Fibroblast of lung (primary cell): ENCODE measurements at places on chromosomes 13 and 19. TPM values are rescaled to one million over a fixed set of nuclear protein-coding genes. Genes with fewer than 3 reads are reported as not detected.
A peak's percentile ranks its signal among the peaks of the same experiment; 100 is the strongest.

The ZFP36 gene
- 3.1 and 5.6 TPM in 2 replicates for total RNA-seq

The LGALS14 gene
- not detected in 2 replicates for total RNA-seq

GRCh38 chr13:101382701-101383100 is 33.6 kb downstream of the NALCN start:
- no peak for DNase-seq
- H3K4me3 ChIP-seq, result no peak overlapping the region
- no peak overlapping the region for H3K27ac ChIP-seq
- no peaks in the 10 kb centered on the region for H3K4me1 ChIP-seq

GRCh38 chr13:75359266-75359665 is 122.7 kb downstream of the TBC1D4 start:
- H3K4me1 ChIP-seq, result peaks cover 2% of the 10 kb centered on the region
- H3K4me3 ChIP-seq, result no peak overlapping the region
- peak overlapping the region; percentile 5 for H3K27ac ChIP-seq
- no peaks in the 10 kb centered on the region for H3K27me3 ChIP-seq
- peaks cover 2% of the 10 kb centered on the region for H3K36me3 ChIP-seq
- DNase-seq, result peak; percentile 98

The JOSD2 gene
- 38.3 and 48.6 TPM in 2 replicates for total RNA-seq

DNA sequence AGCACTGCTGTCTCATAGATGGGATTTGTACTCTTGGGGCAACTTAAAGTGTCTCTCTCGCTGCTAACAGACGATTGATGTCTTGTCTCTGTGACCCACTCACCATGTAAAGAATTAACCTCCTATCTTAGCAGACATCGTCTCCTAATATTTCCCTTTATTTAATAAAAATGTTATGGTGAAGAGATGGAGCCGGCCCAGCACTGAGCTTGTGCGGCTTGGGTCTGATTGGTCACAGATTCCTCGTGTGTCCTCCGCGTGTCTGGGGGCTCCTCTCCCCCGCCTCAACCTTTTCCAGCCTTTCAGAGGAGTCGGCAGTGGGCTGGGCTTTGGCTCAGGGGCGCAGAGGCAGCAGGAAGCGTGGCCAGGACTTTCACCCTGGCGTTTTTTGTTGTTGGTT is 13.2 kb upstream of the CRTC1 start:
- DNase-seq, result no peak
- H3K27ac ChIP-seq, result no peak overlapping the region
- peaks cover 11% of the 10 kb centered on the region for H3K36me3 ChIP-seq
- H3K4me3 ChIP-seq, result no peak overlapping the region
- H3K27me3 ChIP-seq, result no peaks in the 10 kb centered on the region
- peaks cover 5% of the 10 kb centered on the region for H3K4me1 ChIP-seq

The CPB2 gene
- total RNA-seq, result not detected in 2 replicates

GRCh38 chr19:12769689-12770088 is 5.7 kb downstream of the HOOK2 start:
- H3K27me3 ChIP-seq, result no peaks in the 10 kb centered on the region
- no peak overlapping the region for H3K4me3 ChIP-seq
- H3K4me1 ChIP-seq, result peaks cover 5% of the 10 kb centered on the region
- no peak for DNase-seq
- H3K27ac ChIP-seq, result no peak overlapping the region

DNA sequence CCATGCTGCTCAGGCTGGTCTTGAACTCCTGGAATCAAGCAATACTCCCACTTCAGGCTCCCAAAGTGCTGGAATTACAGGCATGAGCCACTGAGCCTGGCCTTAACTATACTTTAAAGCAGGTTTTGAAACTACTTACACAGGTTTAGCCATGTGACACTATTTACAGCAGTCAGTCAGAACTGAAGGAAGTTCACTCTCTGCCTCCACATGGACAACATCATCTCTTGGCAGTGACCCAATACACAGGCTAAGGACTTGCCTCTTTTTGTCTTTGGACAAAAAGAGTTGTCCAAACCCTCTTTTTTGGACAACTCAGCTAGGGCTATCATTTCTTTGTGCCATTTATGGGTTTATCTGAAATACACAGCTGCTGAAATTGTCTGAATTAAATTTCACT is 89.0 kb upstream of the CLDN10 start:
- no peaks in the 10 kb centered on the region for H3K36me3 ChIP-seq
- DNase-seq, result no peak
- H3K4me3 ChIP-seq, result no peak overlapping the region
- no peaks in the 10 kb centered on the region for H3K4me1 ChIP-seq
- H3K27ac ChIP-seq, result no peak overlapping the region
- no peaks in the 10 kb centered on the region for H3K27me3 ChIP-seq

GRCh38 chr13:102700088-102701031 is 5.5 kb upstream of the METTL21C start:
- no peak overlapping the region for H3K27ac ChIP-seq
- H3K4me1 ChIP-seq, result no peaks in the 10 kb centered on the region
- peak; percentile 20 for DNase-seq
- no peak overlapping the region for H3K4me3 ChIP-seq
- H3K36me3 ChIP-seq, result no peaks in the 10 kb centered on the region

The ZNF69 gene
- total RNA-seq, result 2.8 and 7.1 TPM in 2 replicates

DNA sequence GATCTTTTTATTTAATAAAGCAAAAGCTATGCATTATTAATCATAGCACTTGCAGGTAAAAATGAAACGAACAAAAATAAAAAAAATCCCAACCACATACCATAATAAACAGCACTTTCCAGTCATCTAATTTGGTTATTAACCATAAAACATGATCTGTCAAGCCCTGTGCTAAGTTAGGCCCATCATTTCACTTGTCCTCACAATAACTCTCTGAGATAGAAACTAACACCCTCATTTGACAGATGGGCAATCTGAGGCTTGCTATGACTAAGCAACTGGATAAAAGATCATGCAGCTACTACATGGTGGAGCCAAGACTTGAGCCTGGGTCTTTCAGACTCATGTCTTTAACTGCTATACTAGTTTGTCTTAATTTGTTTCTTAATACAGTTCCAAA is 21.8 kb downstream of the PROSER1 start:
- H3K4me3 ChIP-seq, result no peak overlapping the region
- H3K27me3 ChIP-seq, result no peaks in the 10 kb centered on the region
- no peak overlapping the region for H3K27ac ChIP-seq
- H3K36me3 ChIP-seq, result peaks cover 22% of the 10 kb centered on the region
- H3K4me1 ChIP-seq, result no peaks in the 10 kb centered on the region

GRCh38 chr13:21076253-21076652 is 14.9 kb upstream of the LATS2 start:
- H3K4me1 ChIP-seq, result peaks cover 16% of the 10 kb centered on the region
- no peak overlapping the region for H3K4me3 ChIP-seq
- no peaks in the 10 kb centered on the region for H3K27me3 ChIP-seq
- DNase-seq, result no peak

The FAM83E gene
- 0.50 and 1.0 TPM in 2 replicates for total RNA-seq

DNA sequence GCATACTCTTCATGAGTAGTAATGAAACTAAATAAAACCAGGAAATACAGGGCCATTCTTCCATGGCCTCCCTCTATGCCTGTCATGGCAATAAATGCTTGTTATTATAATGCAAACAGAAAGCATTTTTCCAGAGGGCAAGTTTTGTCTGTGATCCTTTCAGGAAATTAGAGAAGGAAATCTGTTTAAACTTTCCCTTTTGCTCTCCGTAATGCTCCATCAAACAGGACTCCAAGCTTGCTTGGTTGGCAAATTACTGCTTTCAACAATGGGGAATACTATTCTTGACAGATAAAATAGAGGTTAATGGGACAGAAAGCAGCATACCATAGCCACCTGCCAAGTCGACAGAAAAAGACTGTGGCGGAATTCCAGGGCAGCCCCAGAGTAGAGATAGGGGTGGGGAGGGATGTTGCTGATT is 252.5 kb downstream of the LHFPL6 start:
- H3K36me3 ChIP-seq, result no peaks in the 10 kb centered on the region
- no peak overlapping the region for H3K4me3 ChIP-seq
- DNase-seq, result peak; percentile 17
- no peaks in the 10 kb centered on the region for H3K4me1 ChIP-seq
- H3K27me3 ChIP-seq, result no peaks in the 10 kb centered on the region

DNA sequence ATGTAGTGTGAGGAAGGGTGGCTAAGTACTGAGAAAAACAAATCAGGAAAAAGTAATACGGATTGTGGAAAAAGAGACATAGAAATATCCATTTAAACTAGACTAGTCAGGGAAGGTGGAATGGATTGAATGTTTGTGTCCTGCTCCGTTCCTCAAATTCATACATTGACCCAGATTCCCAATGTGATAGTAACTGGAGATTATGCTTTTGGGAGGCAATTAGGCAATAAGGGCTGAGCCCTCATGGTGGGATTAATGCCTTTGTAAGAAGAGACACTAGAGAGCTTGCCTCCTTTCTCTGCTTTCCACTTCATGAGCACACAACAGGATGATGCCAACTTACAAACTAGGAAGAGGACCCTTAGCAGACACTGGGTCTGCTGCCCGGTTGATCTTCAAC is 765.2 kb upstream of the GPC6 start:
- no peak for DNase-seq
- no peaks in the 10 kb centered on the region for H3K27me3 ChIP-seq
- H3K4me3 ChIP-seq, result no peak overlapping the region
- H3K27ac ChIP-seq, result no peak overlapping the region
- no peaks in the 10 kb centered on the region for H3K36me3 ChIP-seq
- H3K4me1 ChIP-seq, result no peaks in the 10 kb centered on the region

The STAP2 gene
- 4.4 and 4.8 TPM in 2 replicates for total RNA-seq

DNA sequence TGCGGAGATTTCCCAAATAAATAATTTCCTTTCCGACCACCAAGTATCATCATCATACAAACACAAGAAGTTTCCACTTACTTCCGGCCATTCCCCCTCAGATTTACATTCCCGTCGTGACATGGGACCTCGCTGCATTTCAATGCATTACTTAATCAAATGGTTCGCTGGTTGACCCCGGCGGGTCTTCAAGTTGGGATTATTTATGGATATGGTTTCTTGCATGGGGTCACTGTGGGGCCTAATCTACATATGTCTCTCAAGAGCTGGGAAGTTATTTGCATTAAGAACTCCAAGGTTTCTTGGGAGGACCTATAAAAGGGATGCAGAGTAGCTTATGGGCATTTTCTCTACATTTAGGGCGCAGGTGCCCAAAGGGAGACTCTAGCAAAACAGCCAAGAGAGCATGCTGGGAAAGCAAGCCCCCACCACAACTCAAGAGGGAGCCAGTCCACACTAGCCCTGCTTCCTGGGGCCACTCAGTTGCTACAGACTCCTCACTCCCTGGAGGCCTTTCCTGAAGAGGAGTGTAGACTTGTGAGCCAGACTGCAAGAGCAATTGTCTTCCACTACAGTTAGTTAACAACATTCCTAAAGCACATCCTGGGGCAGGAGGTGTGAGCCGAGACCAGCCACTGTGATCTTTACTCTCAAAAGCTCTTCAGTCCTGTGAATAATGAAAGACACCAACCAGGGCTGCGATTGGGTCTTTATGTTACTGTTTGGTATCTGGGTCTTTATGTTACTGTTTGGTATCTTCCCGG is 125.3 kb downstream of the KATNAL1 start:
- no peak for DNase-seq
- no peak overlapping the region for H3K27ac ChIP-seq
- no peaks in the 10 kb centered on the region for H3K4me1 ChIP-seq
- H3K36me3 ChIP-seq, result no peaks in the 10 kb centered on the region

The MISP3 gene
- 0.77 and 0.83 TPM in 2 replicates for total RNA-seq

DNA sequence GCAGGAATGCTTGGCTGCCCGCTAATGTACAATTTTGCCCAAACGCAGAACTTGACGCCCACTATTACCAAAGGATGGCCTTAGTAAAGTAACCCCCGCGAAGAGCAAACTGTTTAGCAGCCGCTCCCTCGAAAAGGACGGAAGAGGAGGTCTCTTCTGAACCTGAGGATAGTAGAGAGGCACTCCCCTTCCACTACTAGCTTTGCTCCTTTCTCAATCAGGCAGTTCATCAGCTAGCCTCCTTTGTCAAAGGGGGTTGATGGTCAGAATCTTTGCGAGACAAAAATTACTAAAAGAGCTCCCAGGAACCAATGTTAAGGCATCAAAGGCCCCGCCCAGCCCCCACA is 534 bp downstream of the CAB39L start:
- peak overlapping the region; percentile 73 for H3K4me3 ChIP-seq
- H3K27ac ChIP-seq, result peak overlapping the region; percentile 92
- peak; percentile 36 for DNase-seq
- no peaks in the 10 kb centered on the region for H3K27me3 ChIP-seq

DNA sequence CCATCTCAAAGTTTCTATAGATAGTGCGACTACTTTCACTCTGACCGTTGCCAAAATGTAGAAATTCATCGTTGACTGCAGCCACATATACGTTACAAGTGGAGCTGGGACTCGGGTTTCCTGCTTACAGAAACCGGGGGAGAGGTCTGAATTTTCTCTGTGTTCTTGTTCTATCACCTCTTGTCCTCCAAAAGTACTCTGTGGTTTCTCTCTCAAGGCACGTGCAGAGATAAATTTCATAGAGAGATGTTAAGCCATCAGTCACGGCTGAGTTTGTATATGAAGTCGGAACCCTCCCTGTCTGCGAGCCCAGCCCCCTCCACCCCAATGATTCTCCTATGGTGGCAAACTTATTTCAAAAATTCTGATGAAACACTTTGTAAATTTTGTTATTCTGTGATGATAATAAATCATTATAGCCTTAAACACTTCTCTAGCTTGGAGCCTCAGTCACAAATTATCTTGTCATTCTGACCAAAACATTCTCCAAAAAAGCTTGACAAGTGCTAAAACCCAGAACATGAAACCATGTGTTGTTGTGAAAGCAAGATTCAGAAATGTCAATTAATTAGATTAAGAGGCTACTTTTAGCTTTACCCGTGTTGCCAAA is 87.5 kb downstream of the TSHZ3 start:
- H3K4me1 ChIP-seq, result peaks cover 3% of the 10 kb centered on the region
- peak; percentile 91 for DNase-seq
- H3K4me3 ChIP-seq, result no peak overlapping the region
- no peaks in the 10 kb centered on the region for H3K36me3 ChIP-seq
- no peak overlapping the region for H3K27ac ChIP-seq

DNA sequence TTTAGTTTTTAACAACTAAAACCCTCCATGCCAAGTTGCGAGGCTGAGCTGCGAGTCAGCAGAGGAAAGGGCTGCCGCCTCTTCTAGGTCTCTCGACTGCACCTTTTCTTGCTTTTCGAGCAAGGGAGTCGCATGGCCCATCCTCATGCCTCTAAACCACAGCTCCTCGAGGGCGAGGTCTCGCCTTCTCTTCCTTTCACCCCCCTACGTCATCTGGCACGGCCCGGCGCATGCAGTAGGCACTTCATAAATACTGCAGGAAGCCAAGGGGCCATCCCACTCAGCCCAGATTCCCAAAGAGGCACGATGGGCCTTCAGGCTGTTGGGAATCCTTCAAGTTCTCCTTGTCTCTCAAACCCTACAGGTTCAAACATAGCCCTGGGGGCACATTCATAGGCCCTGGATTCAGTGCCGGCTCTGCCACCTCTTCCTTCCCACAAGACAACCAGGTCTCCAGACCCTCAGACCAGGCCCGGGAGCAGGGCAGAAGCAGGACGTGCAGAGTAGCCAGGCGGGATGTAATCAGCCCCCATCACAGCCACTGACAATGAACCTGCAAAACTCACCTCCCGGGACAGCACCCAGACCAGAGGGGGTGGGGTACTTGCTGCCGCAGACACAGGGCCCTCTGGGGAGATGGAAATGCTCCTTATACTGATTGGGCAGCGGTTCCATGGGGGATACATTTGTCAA is 41.7 kb downstream of the GGACT start:
- no peak overlapping the region for H3K27ac ChIP-seq
- peaks cover 4% of the 10 kb centered on the region for H3K4me1 ChIP-seq
- no peaks in the 10 kb centered on the region for H3K36me3 ChIP-seq
- H3K27me3 ChIP-seq, result no peaks in the 10 kb centered on the region
- no peak overlapping the region for H3K4me3 ChIP-seq

The FFAR2 gene
- not detected in 2 replicates for total RNA-seq

The ACER1 gene
- not detected in 2 replicates for total RNA-seq

GRCh38 chr13:26679411-26680122 is 81.0 kb downstream of the GPR12 start:
- peak; percentile 61 for DNase-seq
- H3K27me3 ChIP-seq, result no peaks in the 10 kb centered on the region
- peaks cover 4% of the 10 kb centered on the region for H3K4me1 ChIP-seq
- peak overlapping the region; percentile 77 for H3K27ac ChIP-seq

The GPR183 gene
- total RNA-seq, result not detected in 2 replicates
